ENCODE measurements at places on chromosomes 11 and 22.

DNA sequence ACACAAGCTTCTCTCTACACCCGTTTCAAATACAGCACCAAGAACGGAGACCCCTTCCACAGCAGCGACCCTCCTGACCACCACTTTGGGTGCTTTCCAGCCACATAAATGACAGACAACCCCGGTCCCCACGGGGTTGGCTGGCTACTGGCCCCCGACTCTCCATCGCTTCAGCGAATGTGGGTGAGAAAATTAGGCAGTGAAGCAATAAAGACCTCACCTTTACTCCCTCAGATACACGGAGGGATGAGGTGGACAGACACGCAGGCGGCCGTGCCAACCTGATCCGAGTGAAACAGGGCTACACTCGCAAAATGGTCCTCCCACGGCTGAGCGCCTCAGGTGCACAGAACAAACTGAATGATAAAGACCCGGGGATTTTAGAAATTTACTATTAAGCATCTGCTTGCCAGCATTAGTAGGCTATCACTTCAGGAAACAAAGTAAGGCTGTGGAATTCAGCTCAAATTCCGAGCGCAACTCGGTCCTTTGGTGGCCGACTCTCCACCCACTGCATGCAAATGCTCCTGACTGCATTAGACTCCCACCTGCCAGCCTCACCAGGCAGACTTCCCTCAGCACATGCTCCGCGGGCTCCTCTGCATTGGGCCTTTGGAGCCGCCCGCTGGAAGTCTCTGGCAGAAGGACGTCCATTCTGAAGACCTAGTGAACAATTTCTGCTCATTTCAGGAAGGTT lies 12.8 kb upstream of the EFCAB6 start:
- DNase-seq, result no peak

DNA sequence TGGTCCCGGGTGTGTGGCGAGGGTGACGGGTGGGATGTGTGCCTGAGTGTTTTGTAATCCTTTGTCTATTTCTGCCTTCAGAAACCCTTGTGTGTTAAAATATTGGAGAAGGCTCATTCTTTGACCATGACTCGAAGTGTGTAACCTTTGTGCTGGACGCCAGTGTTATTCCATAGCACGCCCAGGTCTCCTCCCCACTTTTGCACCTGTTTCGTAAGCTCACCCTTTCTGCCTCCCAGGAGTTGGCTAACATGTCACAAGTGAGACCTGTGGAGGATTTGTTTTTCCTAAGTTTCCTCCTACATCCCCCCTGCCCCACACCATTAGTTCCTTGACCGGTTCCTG lies 382 bp downstream of the C11orf54 start:
- no peak for DNase-seq

DNA sequence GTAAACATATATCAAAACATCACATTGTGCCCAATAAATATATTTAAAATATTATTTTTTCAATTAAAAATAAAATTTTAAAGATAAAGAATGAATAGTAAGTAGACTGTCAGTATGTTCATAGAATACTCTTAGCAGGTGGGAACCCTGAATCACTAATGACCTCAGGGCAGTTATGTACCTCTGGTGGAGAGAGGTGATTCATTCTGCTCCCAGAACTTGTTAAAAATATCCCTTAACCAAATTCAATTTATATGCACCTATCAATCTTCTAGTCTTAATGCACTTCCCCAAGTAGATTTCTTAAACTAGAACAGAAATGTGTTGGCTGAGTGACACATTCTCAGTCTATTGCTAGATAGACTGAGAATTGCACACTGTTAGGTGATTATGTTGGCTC lies 183.9 kb upstream of the SYN3 start:
- DNase-seq, result no peak

GRCh38 chr11:16041207-16041606 lies 315.1 kb downstream of the SOX6 start:
- DNase-seq, result no peak

DNA sequence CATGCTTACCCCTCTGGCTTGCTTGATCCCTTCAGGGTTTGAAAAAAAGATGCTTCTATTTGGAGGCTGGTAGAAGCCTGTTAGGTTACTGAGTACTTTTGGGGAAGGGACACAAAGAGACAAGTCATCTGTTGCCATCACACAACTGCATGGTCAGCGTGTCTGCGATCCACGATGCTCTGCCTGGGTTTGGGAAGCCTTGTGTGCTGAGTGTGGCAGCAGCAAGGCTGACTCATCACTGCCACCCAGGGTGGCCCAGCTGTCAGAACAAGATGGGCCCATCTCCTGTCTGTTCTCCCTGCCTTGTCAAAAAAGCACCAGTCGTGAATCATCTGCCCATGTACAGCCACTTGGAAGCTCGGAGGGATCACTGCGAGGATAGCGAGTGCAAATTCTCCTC lies 26.2 kb downstream of the UBASH3B start:
- no peak for DNase-seq

- no peak for DNase-seq
Observed at GRCh38 chr11:18011633-18012032, 1.2 kb downstream of the SERGEF start.

DNA sequence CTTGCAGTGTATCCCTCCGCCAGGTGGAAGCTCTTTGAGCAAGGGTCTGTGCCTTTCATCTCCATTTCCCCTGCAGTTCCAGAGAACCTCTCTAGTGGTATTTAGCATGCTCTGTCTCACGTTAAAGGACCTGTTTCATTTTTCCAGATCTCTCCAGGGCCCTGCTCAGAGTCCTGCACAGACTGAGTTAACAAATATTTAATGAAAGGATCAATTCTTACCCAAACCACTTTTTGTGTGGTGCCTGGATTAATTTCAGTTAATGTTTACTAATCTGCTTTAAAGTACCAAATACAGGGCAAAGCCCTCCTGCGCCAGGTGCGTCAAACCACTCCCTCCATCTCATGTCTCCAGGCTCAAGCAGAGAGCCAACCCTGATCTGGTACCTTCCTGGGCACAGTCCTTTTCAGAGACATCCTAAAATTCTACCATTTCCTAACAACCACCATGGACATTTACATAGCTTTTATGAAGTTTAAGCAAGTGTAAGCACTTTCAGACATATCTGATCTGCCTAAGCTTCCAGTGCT lies 18.7 kb upstream of the ACER3 start:
- DNase-seq, result no peak

- DNase-seq, result no peak
Observed at GRCh38 chr11:80412604-80413003, 971.8 kb upstream of the TENM4 start.

GRCh38 chr11:130646881-130647280 lies 198.4 kb downstream of the ADAMTS15 start:
- DNase-seq, result no peak

- DNase-seq, result no peak
Observed at GRCh38 chr22:32546496-32546895, 71.9 kb downstream of the FBXO7 start.

GRCh38 chr11:117876341-117877119 lies at the start of gene FXYD6:
TSS of gene FXYD6 (minus strand) at chr11:117876658. CDS start at chr11:117842776, 33,882 bp downstream.
- no peak for DNase-seq

DNA sequence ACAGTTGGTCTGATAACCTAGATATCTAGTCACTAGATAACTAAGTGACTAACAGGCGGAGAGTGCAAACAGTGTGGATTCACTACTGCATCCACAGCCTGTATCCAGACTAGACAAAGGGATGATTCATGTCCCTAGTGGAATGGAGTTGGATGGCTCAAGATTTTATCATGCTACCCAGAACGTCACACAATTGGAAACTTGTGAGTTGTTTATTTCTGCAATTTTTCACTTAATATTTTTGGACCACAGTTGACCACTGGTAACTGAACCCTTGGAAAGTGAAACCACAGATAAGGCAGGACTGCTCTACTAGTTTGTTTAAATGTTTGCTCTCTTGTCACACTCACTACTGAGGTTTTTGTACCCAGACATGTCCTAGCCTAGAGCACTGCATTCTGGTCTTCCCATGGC lies 76.0 kb downstream of the UBASH3B start:
- DNase-seq, result no peak

DNA sequence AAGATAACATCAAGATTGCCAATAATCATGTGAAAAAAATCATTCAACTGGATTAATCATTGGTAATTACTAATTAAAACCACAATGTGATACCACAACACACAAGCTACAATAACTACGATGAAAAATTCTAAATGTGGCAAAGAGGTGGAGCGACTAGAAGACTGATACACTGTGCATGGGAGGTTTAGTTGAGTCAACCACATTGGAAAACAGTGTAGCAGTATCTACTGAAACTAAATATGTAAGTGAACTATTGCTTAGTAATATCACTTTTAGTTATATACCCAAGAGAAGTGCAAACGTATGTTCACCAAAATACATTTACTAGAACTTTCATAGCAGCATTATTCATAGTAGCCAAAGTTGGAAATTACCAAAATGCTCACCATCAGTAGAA lies 359.9 kb downstream of the ETS1 start:
- no peak for DNase-seq

Data from activated naive CD8-positive, alpha-beta T cell treated with anti-CD3 and anti-CD28 coated beads, Interleukin-2, amount 50 U/mL, for 16 hours (primary cell).